ENCODE measurements at places on chromosomes 3 and 15. TPM values are rescaled to one million over a fixed set of nuclear protein-coding genes. Genes with fewer than 3 reads are reported as not detected.

GRCh38 chr3:42865256-42865655 lies 10.4 kb downstream of the CYP8B1 start:
- no peak for DNase-seq

DNA sequence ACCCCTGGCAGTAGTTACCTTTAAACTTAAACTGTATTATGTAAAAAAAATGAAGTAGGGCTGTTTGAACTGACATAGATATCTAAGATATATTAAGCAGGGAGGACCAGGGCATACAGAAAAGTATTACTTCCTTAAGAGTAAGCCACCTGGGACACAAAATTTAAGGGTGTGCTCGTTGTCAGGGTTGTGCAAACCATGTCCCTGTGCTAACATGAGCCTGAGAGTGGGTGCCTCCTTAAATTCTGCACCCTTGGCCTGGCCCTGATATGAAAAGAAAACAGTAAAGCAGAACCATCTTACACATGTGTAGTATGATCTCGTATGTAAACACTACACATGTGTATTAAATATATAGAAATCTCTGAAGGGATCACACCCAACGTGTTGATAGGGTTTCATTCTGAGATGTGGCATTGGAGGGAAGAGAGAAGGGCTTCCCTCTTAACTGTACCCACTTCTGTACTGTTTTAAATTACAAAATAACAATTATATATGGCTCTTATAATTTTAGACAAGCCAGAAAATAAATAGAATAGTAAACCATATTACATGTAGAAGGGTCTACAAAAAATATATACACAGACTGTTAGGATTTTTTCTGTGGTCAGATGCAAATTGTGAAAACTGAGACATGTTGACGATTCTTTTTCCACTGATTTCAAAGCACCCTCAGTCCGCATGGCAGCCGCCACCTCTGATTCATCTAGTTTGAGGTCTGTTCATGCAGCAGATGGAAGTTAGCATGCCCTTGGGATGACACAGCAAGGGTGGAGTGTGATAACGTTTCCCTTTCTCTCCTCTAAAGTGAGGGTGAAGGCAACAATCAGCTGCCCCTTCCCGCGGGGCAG lies 400.8 kb upstream of the PROK2 start:
- DNase-seq: peak; percentile 93

AADACL2 gene
- not detected for total RNA-seq

SATB1 gene
- total RNA-seq: 6.7 TPM

- DNase-seq: no peak
These were observed 92.8 kb downstream of the TBL1XR1 start for GRCh38 chr3:177104299-177104992.

RTP1 gene
- total RNA-seq: not detected

DNA sequence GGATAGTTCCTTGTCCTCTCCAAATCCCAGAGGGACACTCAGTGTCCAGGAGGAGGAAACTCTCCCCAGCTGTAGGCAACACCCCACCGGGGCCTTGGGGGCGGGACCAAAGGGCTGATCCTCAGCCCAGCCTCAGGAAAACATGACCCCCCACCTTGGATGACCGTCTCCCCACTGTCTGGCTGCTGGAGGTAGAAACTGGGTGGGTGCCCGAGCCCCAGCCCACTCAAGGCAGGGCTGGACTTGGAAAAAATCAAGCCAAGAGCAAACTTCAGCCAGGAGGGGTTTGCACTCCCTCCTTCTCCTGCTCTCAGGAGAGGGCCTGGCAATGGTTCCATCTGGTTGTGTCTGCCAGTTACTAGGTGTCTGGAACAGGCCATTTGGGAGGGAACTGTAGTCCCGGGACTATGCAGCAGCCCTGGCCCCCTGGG lies 3.6 kb upstream of the RASL12 start:
- no peak for DNase-seq

DNA sequence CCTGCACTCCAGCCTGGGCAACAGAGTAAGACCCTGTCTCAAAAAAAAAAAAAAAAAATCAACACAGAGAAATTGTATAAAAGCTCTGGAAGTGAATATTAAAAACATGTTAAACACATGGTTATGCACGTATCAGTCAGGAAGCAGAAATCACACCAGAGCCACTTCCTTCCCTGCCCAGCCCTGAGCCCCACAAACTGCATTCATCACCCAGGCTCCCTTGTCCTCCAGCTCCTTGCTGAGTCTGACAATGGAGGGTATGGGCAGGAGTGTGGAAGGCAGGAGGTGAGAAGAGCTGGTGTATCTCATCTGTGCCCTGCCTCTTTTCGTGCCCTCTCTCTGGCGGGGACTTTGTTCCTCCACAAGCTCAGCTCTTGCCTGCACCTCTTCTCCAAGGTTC lies 12.1 kb upstream of the LOXL1 start:
- no peak for DNase-seq

- no peak for DNase-seq
These were observed 4.2 kb upstream of the PLEKHO2 start for GRCh38 chr15:64837502-64837901.

- peak; percentile 89 for DNase-seq
These were observed 3.8 kb upstream of the KIF23 start for GRCh38 chr15:69410248-69410874.

DNA sequence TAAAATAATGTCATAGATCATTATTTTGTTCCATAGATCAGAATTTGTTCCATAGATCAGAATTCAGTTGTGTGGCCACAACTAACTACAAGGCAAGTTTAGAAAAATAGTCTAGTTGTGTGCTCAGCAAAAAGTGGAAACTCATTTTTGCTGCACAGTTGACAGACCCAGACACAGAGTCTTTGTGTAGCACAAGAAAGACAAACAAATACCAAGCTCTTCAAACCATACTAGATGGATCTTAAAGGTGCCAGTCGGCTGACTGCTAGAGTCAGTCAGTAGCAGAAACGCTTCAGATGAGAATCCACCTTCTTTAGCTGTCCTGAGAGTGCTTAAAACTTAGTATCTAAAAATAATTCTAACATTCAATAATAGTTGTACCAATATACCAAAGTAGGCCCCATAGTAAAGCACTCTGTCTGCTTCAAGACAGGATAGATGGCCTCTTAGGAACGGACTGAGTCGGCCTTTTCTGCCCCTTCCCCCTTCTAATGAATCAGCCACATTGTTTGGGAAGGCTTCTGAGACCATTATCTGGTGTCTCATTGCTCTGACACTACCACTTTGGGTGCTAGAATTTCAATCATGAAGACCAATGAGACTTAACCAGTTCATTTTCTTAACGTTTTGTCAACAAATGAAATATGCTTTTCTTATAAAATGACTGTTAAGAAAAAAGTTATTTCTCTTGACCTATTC lies 27.7 kb upstream of the SLC4A7 start:
- peak; percentile 30 for DNase-seq

FBLN2 gene
- 0.91 TPM for total RNA-seq

MEX3B gene
- 14.0 TPM for total RNA-seq

DNA sequence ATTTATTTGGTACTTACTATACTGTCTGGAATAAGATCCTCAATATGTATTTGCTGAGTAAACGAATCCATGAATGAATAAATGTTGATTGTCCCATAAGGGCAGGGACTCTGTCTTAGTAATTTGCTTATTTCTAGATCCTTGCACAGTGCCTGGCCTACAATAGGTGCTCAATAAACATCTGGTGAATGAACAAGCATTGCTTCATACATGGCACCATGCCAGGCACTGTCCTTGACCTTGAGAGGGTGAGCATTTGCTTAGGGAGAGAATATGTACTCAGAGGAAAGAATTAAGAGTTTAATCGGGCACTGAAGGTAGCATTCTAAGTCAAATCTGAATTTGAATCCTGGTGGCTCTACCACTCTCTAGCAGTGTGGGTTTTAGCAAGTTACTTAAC lies 282.1 kb downstream of the THSD4 start:
- no peak for DNase-seq

GOLGA8S gene
- not detected for total RNA-seq

GRCh38 chr15:90184786-90185704 lies 16.1 kb upstream of the SEMA4B start:
- peak; percentile 45 for DNase-seq

SLC22A14 gene
- total RNA-seq: 0.78 TPM

GRCh38 chr3:159238646-159239045 lies 436.8 kb downstream of the MFSD1 start:
- DNase-seq: peak; percentile 61

DNA sequence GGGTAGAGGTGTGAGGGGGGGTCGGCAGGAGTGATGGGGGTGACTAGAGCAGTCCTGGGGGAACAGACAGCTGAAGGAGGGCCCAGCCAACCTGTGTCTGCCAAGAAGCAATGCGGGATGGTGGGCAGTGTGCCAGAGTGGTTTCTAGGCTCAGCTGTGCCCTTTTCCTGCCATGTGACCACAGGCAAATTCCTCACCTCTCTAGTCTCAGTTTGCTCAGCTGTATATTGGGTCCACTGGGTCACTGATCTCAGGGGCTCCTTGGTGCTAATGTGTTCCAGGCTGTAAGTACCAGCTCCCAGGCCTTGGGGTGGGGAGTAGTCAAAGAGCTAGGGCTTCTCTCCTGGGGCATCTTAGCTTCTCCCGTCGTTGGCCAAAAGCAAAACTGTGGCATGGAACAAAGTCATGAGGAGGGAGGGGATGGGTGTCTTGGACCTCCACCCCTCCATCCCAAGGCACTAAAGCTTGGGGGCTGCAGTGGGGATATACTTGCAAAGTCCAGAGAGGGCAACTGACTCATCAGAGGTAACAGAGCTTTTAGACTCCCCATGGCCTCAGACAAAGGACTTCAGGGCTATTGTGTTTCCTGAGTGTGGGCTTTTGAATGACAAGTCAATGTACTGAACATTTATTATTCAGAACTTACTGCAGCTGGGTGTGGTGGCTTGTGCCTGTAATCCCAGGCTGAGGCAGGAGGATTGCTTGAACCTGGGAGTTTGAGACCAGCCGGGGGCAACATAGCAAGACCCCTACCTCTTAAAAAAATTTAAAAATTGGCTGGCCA lies 20.9 kb downstream of the SMAD6 start:
- DNase-seq: peak; percentile 50

DNA sequence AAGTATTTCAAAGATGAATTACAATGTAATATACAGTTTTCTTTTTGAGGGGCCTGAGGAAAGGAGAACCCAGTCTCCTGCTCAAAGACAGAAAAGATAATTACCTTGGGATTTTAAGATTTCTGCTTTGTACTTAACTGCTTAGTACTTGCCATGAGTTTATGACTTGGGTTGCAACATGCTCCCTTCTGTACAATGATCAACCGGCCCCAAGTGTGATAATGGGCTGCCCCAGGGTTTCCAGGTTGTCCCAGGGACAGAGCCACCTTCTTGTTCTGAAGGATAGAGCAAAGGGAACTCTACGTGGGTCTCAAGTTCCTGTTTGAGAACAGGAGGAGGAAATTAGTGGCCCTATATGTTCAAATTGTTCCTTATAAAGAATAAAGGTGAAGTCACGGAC lies 104.8 kb downstream of the ABHD5 start:
- DNase-seq: no peak

- peak; percentile 22 for DNase-seq
These were observed 5.8 kb upstream of the PLOD2 start for GRCh38 chr3:146166826-146167225.

FHIT gene
- 0.53 TPM for total RNA-seq

GRCh38 chr3:53547327-53547726 lies 52.9 kb downstream of the CACNA1D start:
- no peak for DNase-seq

DNA sequence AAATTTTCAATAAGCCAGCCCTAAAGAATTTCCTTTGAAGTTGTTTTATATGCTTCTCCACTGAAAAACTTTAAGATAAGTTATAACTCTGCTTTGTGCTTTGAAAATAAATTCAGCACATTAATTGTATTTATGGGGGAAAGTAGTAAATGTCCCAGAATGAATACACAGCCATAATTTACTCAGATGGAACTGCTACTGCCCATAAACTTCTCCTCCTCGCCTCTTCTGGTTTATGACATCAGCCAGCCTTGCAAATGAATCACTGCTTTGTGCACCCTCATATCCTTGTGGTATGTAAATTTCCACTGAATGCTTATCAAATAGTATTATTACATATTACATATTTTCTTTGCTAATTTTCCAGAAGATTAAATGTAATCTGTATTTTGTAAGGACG lies 302.0 kb downstream of the DIPK2A start:
- peak; percentile 16 for DNase-seq

DNA sequence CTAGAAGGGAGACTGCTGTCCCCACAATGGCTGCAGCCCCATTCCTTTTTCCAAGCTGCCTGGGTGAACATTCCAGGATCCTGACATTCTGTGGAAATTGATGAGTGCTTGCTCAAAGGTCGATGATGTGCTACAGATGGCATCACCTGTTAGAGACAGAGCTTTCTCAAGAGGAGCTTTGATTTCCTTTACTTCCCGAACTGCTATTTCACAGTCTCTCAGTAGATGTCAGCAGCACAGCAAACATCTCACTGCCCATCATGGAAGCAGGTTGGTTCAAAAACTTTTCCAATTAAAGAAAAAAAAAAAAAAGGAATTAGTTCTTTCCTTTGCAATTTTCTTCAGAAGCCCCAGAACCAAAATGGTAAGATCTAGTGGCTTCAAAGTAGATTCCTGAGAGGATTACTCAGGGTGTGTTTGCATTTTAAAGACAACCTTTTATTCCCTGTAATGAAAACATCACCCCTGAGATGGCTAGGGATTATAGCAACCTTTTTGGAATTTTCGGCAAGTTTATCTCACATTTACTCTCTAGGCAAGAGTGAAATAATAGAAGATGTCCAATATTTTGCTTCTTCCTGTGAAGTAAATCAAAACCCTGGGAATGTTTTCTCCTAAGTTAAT lies 44.8 kb downstream of the POLR2M start:
- DNase-seq: peak; percentile 55

GRCh38 chr3:175457301-175457700 lies 598.2 kb downstream of the NAALADL2 start:
- DNase-seq: no peak

DNA sequence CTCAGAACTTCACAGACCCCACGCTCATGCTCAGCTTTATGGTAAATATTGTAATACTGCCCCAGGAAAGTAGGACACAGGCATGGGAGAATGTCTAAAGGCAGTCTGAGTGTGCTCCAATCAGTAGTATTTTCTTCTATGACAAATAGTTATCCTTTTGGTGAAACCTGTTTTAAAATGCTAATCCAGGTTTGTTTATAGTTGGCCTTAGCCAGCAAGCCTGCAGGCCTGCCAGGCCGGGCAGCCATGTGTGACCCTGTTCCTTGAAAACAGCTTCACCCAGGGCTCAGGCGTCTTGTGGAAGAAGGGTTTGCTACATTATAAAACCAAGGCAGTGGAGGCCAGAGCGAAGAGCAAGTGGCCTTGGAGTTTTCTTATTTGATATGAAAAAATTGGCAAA lies 104.7 kb downstream of the SEMA6D start:
- no peak for DNase-seq

- DNase-seq: no peak
These were observed 145.0 kb downstream of the CMSS1 start for GRCh38 chr3:99962703-99963102.

DNA sequence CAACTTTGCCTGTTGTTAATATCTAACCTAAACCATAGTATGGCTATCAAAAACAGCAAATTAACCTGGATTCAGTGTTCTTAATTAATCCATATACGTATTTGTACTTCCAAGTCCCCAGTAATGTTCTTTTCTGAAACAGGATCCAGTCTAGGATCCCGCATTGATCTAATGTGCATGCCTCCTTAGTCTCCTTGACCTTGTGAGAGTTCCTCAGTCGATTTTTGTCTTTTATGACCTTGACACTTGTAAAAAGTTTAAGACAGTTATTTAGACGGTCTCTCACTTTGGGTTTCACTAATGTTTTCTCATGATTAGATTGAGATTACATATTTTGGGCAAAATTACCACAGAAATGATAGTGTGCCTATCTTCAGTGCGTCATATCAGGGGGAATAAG lies 69.4 kb downstream of the TGFBR2 start:
- DNase-seq: no peak

GRCh38 chr3:44682182-44682896 lies 30.1 kb upstream of the ZNF502 start:
- DNase-seq: peak; percentile 96

Measured in myocyte (in vitro differentiated cells).